GM04504 (cell line): ENCODE measurements at places on chromosomes 12 and 14.
A peak's percentile ranks its signal among the peaks of the same experiment; 100 is the strongest.

- DNase-seq, result peak; percentile 47
These were observed 44.5 kb downstream of the SLC38A6 start for GRCh38 chr14:61025251-61026223.

DNA sequence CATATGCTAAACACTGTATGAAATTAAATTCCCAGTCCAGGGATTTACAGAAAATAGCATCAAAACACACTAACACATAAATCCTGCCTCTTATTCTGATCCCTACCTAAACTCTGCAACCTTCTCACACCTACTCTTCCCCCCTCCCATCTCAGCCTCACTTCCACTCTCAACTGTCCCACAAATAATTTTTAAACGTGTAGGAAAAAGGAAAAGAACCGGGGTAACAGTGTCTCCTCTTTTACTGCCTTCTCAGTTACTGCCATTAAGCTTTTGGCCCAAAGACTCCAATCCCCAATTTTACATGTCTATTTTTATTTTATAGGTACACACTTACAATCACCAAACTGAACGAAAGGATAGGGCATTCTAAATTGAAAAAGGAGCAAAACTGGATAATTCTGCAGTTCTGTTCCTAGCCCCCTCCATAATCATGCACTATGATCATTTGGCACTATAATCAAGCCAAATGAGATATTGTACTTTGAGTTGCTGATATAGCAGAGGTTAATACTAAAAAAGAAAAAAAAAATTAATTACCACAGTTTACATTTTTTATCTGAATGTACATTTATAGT, 2.9 kb downstream of the DUSP16 start:
- no peak for DNase-seq

DNA sequence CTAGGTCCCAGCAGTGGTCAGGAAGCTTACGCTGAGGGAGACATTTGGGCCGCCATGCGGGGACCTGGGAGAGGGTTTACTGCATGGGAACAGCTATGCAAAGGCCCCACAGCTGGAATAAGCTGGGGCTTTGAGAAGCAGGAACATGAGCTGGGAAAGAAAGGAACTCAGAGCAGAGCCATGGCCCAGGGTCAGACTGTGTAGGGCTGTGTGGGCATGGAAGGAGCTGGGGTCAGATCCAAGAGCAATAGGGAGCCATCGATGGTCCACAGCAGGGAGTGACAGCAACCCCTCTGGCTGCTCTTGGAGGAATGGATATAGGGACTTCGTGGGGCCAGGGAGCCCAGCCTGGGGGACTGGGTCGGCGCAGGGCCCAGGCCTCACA, 151.6 kb downstream of the ADGRD1 start:
- no peak for DNase-seq

DNA sequence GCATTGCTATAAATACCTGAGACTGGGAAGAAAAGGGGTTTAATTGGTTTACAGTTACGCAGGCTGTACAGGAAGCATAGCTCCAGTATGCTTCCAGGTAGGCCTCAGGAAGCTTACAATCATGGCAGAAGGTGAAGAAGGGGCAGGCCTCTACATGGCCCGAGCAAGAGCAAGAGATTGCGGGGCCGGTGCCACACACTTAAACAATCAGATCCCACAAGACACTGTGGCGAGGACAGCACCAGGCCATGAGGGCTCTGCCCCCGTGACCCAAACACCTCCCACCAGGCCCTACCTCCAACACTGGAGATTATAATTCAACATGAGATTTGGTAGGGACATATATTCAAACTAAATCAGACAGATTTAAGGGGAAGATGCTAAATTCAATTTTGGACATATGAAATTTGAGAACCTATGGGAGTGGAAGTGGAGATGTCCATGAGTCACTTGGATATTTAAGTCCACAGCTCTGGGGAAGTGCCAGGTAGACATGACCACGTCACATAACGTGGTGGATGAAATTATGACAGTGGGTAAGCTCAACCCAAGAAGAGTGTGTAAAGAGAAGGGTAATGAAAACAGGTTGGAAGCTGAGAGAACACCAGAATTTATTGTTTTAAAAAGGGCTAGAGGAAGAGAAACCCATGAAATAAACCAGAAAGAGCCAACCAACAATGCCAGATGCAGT, 1.5 kb upstream of the LTA4H start:
- no peak for DNase-seq

DNA sequence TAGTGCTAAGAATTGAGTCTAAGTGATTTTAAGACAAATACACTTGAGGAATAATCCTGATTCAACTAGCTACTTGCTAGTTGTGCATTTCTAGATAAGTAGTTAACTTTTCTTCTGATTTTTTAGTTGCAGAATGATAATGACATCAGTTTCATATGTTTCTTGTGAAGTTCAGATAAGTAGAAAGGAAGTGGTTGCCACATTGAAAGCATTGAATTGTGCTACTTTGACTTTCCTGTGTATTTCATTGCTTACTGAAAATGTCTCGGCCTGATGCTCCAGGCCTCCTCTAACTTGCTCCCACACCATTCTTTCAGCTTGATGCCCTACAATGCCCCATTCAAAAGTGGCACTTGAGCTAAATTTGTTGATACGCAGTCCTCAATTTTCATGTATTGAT, 980.0 kb downstream of the TMTC2 start:
- DNase-seq, result no peak

DNA sequence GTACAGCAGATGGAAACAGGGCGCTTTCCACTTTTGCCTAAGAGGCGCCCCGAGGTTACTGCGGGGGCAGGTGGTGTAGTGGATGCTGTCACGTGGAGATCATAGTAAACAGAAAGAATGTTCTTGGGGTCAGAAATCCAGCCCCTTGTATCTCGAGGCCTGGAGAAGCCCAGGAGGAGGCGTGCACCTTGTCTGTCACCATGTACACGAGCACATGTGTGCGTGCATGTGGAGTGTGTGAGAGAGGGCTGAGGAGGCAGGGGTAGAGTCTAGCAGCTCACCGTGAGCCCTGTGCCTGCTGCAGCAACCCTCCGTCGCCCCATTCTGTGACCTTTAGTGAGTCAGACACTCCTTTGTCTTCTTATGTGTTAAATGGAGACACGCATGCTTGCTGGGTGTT, 59.0 kb downstream of the CACNA1C start:
- no peak for DNase-seq

GRCh38 chr12:3607039-3607720, 116.2 kb downstream of the PRMT8 start:
- no peak for DNase-seq

DNA sequence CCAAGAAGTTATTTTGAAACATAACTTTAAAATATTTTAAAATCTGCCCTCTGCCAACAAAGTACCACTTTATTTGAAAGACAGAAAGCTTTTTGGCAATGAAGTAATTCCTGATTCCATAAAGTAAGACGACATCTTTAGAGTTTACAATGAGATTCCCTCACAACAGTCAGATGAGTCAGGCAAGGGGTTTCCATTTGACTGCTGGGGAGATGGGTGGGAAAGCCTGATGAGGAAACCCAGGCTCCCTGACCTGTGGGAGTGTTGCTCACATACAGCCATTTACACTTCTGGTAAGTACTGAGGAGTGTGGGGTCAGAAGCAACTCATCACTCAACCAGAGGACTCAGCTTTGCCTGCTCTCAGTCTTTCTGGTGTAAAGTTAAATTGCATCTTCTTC, 10.2 kb downstream of the KITLG start:
- DNase-seq, result no peak

DNA sequence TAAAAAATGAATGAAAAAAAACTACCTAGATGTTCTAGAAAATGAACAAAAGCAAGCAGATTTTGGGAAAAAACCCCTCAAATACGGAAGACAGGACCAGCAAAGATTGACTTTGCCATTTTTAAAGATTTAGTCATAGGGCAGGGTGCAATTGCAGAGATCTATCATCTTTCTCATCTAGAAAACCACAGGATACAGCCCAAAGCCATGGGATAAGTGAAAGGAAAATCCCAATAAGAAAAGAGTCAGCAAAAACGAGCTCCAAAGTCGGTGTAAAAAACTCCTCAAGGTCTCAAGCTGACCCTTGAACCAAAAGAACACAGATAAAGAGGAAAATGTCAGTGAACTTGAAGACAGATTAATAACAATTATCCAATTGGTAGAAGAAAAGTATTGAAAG, 28.0 kb downstream of the CEP290 start:
- no peak for DNase-seq

GRCh38 chr14:24179294-24179960, 7.5 kb downstream of the REC8 start:
- DNase-seq, result no peak

- no peak for DNase-seq
These were observed 42.7 kb downstream of the SSH1 start for GRCh38 chr12:108814462-108815211.

- no peak for DNase-seq
These were observed 302.8 kb downstream of the FSCB start for GRCh38 chr14:44204061-44204835.

DNA sequence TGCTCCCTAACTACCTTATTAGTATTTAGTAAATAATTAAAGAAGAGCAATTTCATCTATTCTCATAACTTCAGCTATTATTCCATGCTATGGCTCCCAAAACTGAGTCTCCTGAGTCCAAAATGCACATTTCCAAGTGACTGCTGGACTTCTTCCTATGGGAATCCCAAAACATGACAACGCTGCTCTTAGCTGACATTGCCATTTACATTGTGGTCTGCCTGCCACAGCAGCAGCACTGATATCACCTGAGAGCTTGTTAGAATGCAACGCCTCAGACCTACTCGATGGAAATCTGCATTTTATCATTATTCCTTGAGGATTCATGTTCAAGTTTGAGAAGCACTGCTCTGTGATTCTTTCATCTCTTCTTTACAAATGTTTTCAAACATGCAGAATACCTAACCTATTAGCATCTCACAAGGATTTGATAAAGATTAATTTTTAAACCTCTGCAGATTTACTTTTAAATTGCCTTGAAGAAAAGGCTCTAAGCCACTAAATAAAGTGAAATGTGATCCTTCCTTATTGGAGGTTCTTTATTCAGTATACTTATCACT, 77.7 kb downstream of the SEC23A start:
- DNase-seq, result no peak

DNA sequence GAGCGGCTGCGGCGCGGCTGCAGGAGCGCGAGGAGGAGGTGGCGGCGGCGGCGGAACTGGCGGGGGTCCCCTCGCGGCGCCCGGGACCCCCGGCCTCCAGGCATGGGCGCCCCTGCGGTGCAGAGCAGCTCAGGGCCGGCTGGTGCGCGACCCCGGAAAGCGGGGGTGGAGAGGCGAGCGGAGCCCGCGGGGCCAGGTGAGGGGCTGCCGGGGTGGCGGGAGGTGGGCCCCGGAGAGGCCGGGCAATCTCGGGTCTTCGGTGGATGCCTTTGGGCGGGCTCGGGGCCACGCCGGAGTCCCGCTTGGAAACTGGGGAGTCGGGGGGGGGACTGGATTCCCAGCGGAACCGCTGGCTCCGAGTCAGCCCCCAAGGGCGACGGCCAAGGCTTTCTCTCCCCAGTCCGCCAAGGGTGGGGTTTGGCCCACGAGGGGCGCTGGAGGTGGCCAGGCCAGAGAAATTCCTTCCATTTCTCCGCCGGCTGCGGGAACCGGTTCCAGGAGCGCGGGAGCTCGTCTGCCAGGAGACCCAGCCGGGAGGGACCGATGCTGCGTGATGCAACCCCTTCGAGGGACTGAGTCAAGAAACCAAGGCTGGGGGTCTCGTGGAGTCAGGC, 13.9 kb upstream of the NR4A1 start:
- DNase-seq, result no peak

GRCh38 chr12:111730420-111730819, 36.3 kb upstream of the ALDH2 start:
- DNase-seq, result no peak

- no peak for DNase-seq
These were observed 17.6 kb downstream of the PTPRB start for GRCh38 chr12:70619471-70620152.
